ENCODE measurements at places on chromosomes 1 and 21.

DNA sequence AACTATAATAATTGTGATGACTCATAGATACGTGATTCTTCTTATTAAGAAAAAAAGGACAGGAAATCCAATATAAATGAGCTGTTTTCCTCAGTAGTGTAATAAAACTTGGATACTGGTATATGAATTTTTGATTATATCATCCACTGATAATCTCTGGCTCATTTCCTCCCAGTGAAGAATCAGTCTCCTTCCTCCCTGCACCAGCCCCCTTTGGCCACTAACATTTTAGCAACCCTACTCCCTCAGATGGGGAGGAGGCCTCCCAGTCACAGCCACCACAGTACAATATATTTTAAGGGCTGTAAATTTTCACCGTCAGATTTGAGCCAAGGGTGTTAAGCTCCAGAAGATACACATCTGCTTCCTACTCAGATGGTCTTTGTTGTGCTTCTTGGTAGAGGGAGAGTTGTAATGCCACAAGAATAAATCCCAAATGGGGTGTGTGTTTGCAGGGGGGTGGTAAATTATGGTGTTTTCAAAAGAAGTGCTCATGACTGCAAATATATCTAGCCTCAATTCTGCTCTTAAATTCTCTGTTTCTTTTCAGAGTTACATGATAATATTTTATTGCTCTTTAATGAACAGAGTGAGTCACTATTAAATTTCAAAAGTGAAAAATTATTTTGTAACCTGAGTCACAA is 153.5 kb downstream of the HLX start:
- no peak for DNase-seq

- no peak for DNase-seq
Observed at GRCh38 chr21:18253221-18253620, 8.6 kb downstream of the CHODL start.

- DNase-seq = no peak
Observed at GRCh38 chr1:147673406-147673805, 3.1 kb upstream of the ACP6 start.

DNA sequence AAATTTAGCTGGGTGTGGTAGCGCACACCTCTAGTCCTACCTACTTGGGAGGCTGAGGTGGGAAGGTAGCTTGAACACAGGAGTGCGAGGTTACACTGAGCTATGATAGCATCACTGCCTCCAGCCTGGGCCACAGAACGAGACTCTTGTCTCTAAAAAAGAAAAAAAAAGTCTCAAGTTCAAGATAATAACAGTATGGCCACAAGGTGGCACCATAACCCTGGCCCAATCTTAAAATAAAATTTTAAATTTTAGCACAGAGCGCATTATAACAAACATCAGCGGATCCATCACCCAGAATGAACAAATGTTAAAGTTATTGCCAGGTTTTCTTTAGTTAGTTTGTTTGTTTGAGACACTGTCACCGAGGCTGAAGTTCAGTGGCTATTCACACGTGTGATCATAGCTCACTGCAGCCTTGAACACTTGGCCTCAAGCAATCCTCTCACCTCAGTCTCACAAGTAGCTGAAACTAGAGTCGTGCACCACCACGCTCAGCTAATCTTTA is 2.9 kb upstream of the HTR6 start:
- DNase-seq = peak; percentile 17

- no peak for DNase-seq
Observed at GRCh38 chr21:9755611-9756010, 765.8 kb upstream of the TPTE start.

DNA sequence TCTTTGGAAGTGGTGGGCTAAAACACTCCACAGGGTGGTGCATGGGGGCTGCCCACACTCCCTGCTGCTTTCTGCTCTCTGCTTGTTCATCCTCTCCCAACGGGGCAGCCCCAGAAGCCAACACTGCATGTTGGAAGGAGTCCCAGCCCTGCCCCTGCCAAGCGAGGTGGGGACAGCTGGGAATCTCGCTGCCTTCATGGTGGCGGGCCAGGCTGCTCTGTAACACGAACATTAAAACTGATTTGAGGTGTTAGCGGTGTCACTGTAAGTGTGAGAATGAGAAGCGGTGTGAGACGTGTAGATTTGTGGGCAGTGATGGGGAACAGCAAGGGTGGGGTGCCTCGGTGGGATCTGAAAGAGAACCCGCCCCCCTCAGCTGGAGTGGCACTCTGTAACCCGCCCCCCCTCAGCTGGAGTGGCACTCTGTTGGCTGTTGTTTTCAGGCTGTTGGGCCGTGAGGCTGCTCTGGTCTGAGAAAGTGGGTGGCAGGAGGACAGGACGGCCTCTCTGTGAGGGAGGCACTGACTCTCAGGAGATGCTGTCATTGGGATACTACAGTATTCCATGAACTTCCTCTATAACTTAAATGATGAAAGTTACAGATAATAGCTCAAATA is 80.9 kb downstream of the PCBP3 start:
- DNase-seq = no peak

DNA sequence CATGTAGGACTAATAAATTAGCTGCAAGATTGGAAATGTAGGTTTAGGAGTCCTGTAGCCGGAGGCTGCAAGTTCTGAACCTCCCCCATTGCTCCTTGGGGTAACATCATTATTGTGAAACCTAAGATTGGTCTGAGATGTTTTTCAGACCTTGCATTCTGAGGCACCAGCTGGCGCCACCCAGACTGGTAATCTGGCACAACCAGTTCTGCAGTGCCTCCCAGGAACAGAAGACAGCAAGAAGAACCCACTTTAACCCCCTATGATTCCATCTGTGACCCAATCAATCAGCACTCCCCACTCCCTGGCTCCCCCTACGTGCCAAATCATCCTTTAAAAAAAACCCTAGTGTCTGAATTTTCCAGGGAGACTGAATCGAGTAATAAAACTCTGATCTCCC is 11.6 kb upstream of the DNAJC6 start:
- no peak for DNase-seq

DNA sequence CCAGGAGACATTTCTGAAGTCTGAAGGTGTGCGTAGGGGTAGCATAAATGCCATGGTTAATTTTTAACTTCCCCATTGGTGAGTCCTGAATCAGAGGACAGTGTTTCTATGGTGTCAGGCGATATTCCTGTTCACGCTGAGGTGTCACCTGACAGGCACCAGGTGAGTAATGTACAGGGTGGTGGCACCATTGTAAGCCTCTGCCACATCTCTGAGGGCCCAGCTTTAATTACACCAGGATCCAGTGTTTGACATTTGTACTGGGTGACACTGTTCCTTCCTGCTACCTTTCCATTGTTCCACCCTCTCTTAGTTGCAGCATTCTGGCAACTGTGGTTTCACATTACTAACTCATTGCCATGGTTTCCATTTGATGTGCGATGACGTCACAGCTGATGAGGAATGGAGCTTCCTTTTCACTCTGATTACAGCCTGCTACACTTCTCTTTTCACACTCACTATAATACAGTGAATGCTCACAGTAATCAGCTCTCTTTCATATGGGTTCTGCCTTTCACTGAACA is 40.6 kb upstream of the MARK1 start:
- no peak for DNase-seq

GRCh38 chr1:55233145-55233777 is 18.1 kb upstream of the USP24 start:
- no peak for DNase-seq

DNA sequence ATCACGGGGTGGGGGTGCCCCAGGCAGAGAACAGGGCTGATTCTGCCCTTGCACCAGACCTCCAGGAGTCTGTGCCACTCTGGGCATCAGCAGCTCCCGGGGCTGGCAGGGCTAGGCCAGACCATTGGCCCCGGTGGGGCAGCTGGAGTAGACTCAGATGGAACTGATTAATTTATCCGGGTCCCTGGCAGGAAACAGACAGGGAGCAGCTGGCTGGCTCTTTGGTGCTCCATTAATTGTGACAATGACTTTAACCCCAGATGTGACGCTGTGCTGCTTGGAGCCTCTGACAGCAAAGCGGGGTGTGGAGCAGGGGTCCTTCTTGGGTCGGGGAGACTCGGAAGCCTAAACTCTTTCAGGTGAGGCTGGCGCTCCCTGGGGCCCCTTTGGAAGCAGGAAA is 9.5 kb downstream of the EPHA8 start:
- DNase-seq = no peak

GRCh38 chr1:201089596-201089995 is 22.6 kb downstream of the CACNA1S start:
- no peak for DNase-seq

DNA sequence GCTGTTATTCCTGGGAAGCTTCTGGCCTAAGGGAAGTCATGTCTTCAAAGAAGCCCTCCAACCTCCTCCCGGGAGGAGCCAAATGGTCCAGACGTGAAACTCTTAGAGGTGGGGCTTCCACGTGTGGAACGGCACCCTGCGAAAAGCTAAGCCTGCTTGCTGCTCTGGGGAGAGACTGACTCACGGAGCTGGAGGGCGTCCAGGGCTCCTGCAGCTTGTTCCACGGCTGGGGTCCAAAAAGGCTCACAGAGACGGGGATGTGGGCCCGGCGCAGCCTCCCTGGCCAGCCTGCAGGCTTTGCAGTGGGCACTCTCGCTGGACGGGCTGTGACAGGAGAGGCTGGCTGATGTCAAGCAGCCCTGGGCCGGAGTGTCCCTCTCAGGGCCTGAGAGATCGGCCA is 105.1 kb downstream of the COLGALT2 start:
- no peak for DNase-seq

- DNase-seq = no peak
Observed at GRCh38 chr1:1128454-1129139, 12.7 kb upstream of the C1orf159 start.

DNA sequence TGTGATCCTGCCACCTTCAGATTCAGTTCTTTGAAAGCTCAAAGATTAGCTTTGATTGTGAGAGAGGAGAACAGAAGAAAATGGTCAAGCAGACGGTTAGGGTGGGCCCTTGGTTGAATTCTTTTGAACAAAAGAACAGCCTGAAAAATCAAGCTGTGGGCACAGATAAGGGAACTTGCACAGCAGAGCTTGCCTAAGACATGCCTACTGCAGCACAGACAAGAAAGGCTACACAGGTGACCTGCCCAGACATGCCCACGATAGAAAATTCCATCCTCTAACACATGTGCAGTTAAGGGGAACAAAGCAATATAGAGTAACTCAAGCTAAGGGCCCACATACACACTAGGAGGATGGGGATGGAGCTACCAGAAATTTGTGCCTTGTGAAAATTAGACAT is 512.5 kb upstream of the LRRC7 start:
- no peak for DNase-seq

- DNase-seq = no peak
Observed at GRCh38 chr1:244271691-244272308, 179.9 kb downstream of the ADSS2 start.

- DNase-seq = no peak
Observed at GRCh38 chr1:147834181-147834580, 68.4 kb upstream of the GJA8 start.

GRCh38 chr1:64220241-64220640 is 16.8 kb downstream of the UBE2U start:
- DNase-seq = no peak

Measured in stimulated activated naive CD4-positive, alpha-beta T cell (primary cell).